Thymus (tissue), 14 donors: ENCODE measurements at places on chromosomes 12 and 14. TPM values are rescaled to one million over a fixed set of nuclear protein-coding genes. Genes with fewer than 3 reads are reported as not detected.

FAM234B gene
- 4.1 TPM for total RNA-seq

RDH16 gene
- total RNA-seq = 0.28 TPM

PPM1H gene
- total RNA-seq = 3.6 TPM

SERPINA12 gene
- 0.05 TPM for total RNA-seq

SRSF5 gene
- 315 TPM for total RNA-seq

ARF3 gene
- total RNA-seq = 48.1 TPM

GRCh38 chr12:22047494-22047893, 1.5 kb downstream of the CMAS start:
- no peaks in the 10 kb centered on the region for H3K27me3 ChIP-seq
- H3K4me3 ChIP-seq = no peak overlapping the region
- no peak for DNase-seq
- peaks cover 3% of the 10 kb centered on the region for H3K36me3 ChIP-seq

DNA sequence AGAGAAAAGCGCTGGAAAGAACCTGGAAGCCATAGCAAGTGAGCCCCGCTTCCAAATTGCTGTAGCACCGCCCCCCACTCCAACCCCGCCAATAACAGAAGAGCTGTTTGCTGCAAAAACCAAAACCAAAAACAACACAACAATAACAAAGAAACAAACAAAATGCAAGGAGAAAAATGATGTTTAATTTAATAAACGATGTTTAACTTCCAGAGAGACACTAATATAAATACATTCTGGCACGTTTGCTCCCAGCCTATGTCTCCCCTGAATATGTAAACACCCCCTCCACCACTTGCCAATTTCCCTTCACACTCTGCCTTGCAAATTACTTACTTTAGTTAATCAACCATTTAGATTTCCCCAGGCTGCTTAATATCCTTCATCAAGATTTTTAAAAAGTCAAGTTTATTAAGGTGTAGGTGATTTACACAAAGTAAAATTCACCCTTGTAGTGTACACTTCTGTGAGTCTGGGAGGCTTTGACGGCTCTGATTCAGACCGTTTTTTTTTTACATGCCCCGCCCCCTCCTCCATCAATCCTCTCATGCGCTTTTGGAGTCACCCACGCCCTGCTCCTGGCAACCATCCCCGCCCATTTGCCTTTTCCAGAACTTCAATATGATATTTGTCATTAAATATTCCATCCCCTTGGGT, 482 bp upstream of the IFI27L2 start:
- H3K4me3 ChIP-seq = peak overlapping the region; percentile 76
- H3K27ac ChIP-seq = peak overlapping the region; percentile 24
- DNase-seq = peak; percentile 40
- peaks cover 4% of the 10 kb centered on the region for H3K4me1 ChIP-seq
- peaks cover 3% of the 10 kb centered on the region for H3K27me3 ChIP-seq

GRCh38 chr14:71529848-71530247, 402.4 kb upstream of the RGS6 start:
- no peaks in the 10 kb centered on the region for H3K27me3 ChIP-seq
- no peaks in the 10 kb centered on the region for H3K4me1 ChIP-seq
- no peak overlapping the region for H3K27ac ChIP-seq
- peaks cover 3% of the 10 kb centered on the region for H3K36me3 ChIP-seq
- H3K4me3 ChIP-seq = no peak overlapping the region

DNA sequence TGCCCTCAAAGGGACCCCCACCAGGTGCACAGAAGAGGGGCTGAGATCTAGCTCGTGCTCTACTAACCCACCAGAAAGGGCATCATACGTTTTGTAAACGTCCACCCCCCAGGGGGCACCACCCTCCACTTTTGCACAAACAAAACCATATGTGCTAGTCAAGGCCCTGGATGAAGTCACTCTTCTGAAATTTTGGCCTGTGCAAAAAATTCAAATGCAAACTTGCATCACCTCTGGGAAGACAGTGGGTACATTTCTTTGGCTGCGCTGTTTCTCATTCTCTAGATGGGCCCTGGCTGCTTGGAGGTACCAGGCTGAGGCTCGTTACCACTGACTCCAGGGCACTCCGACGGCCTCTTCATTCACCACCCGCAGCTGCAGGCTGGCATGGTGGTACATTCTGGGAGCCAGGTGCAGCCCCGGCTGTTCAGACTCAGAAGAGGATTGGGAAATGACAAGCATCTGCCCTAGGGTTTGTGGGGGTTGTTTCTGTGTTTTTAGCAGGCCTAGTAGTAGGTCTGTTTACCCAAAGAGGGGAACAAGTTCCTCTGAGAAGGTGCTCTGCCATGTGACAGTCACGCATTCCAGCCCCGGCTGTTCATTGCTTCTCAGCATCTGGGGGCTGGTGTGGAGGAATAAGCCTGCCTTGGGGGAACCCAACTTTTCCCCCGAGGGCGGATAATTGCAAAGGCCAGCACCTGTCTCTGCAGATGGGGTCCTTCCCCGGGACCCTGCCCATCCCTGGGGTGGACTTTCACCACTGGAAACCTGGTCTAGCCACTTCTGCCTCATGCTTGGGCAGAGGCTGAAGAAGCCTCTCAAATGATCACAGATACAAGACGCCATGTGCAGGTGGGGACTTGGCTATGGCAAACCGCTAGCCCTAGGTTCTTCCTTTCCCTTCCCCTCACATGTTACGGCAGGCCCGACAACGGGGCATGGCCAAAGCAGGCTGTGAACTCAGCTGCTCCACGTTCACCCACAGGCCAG, 147.6 kb downstream of the DPF3 start:
- no peak overlapping the region for H3K4me3 ChIP-seq
- no peaks in the 10 kb centered on the region for H3K27me3 ChIP-seq
- no peak overlapping the region for H3K27ac ChIP-seq
- no peak for DNase-seq

DNA sequence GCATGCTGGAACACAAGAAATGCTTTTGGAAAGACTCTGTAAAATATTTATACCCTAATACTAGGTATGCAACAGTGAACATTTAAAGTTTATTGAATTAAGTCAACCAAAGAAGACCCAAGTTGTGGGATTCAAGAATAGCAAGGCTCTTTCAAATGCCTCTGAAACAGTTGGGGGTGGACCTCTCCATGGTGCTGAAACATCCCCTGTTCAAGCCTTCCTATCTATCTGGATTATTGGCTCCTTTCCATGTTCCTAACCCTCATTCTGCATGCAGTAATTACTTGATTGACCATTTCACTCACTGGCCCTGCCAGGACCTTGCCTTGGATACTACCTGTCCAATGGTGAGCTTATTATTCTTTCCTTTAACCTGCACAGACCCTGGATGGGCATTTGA, 349.7 kb downstream of the NRXN3 start:
- no peak overlapping the region for H3K27ac ChIP-seq
- H3K4me1 ChIP-seq = no peaks in the 10 kb centered on the region
- no peaks in the 10 kb centered on the region for H3K27me3 ChIP-seq
- peak; percentile 18 for DNase-seq

DNA sequence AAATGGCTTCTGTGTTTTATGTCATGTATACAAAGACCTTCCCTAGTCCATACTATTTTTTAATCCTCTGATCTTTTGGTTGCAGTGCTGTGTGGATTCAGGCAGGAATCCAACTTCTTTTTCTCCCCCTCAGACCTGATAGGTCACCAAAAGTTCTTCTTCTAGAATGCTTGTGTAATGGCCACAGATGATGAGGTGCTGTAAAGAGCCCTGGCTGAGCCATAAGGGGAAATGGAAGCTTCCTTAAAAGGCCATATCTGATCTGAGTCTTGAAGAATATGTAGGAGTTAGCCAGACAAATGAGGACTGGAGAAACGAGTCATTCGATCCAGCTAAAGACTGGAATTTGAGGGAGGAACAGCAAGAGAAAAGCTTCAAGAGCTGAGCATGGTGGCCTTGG, 353.9 kb downstream of the PCNX1 start:
- H3K27me3 ChIP-seq = no peaks in the 10 kb centered on the region
- no peak overlapping the region for H3K27ac ChIP-seq
- no peaks in the 10 kb centered on the region for H3K36me3 ChIP-seq
- no peak for DNase-seq
- no peaks in the 10 kb centered on the region for H3K4me1 ChIP-seq
- no peak overlapping the region for H3K4me3 ChIP-seq

- no peaks in the 10 kb centered on the region for H3K4me1 ChIP-seq
- H3K36me3 ChIP-seq = no peaks in the 10 kb centered on the region
- DNase-seq = no peak
- no peak overlapping the region for H3K27ac ChIP-seq
- no peak overlapping the region for H3K4me3 ChIP-seq
- no peaks in the 10 kb centered on the region for H3K27me3 ChIP-seq
Observed at GRCh38 chr12:115583591-115583990, 693.9 kb downstream of the MED13L start.

GRCh38 chr12:56079723-56080555, at the start of gene ERBB3:
ERBB3 (plus strand) TSS chr12:56080165; CDS start chr12:56080301, 136 bp downstream.
- no peak for DNase-seq
- no peak within 1 kb of the TSS for H3K27ac ChIP-seq
- H3K4me1 ChIP-seq = peaks cover 16% of the 10 kb centered on the region
- no peaks in the 10 kb centered on the region for H3K36me3 ChIP-seq
- peaks cover 25% of the 10 kb centered on the region for H3K27me3 ChIP-seq

- peaks cover 5% of the 10 kb centered on the region for H3K27me3 ChIP-seq
- H3K4me3 ChIP-seq = peak overlapping the region; percentile 81
- no peak for DNase-seq
Observed at GRCh38 chr12:132491138-132491663, 1.2 kb downstream of the FBRSL1 start.

DNA sequence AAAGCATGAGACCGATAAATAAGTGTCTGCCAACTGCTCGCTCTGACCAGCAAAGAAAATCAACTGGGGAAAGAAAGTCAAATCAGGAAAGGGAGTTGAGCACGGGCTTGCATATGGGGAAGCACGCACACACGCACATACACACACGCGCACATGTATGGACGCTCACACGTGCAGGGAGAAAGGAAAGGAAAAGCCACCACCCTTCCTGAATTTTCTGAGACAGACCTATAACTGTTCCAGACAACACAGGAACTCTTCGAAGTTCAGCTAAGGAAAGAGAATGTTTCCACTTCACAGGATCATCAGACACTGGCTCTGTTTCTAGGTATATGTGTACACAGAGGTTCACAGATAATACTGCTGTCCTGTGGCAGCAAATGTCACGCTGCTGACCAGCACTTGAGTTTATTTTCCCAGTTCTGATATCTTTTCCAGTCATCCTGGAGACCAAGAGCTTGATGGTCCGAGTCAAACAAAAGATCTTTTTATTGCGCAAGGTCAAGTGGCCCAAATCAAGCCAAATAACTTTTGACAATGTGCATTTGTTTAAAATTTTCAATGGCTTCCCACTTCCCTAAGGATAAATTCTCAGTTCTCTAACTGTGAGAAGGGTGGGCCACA, 82.1 kb upstream of the TMCC3 start:
- H3K27ac ChIP-seq = no peak overlapping the region
- H3K36me3 ChIP-seq = no peaks in the 10 kb centered on the region
- H3K27me3 ChIP-seq = no peaks in the 10 kb centered on the region
- no peak for DNase-seq
- H3K4me3 ChIP-seq = no peak overlapping the region
- no peaks in the 10 kb centered on the region for H3K4me1 ChIP-seq

- no peaks in the 10 kb centered on the region for H3K36me3 ChIP-seq
- H3K4me3 ChIP-seq = no peak overlapping the region
- H3K27ac ChIP-seq = no peak overlapping the region
- H3K4me1 ChIP-seq = no peaks in the 10 kb centered on the region
- H3K27me3 ChIP-seq = no peaks in the 10 kb centered on the region
Observed at GRCh38 chr14:88359500-88359899, 26.0 kb upstream of the SPATA7 start.

- H3K4me3 ChIP-seq = peak overlapping the region; percentile 99
- H3K27me3 ChIP-seq = no peaks in the 10 kb centered on the region
- H3K4me1 ChIP-seq = peaks cover 17% of the 10 kb centered on the region
- H3K36me3 ChIP-seq = peaks cover 19% of the 10 kb centered on the region
- peak overlapping the region; percentile 90 for H3K27ac ChIP-seq
Observed at GRCh38 chr12:113184900-113185179, 438 bp downstream of the DDX54 start.

DNA sequence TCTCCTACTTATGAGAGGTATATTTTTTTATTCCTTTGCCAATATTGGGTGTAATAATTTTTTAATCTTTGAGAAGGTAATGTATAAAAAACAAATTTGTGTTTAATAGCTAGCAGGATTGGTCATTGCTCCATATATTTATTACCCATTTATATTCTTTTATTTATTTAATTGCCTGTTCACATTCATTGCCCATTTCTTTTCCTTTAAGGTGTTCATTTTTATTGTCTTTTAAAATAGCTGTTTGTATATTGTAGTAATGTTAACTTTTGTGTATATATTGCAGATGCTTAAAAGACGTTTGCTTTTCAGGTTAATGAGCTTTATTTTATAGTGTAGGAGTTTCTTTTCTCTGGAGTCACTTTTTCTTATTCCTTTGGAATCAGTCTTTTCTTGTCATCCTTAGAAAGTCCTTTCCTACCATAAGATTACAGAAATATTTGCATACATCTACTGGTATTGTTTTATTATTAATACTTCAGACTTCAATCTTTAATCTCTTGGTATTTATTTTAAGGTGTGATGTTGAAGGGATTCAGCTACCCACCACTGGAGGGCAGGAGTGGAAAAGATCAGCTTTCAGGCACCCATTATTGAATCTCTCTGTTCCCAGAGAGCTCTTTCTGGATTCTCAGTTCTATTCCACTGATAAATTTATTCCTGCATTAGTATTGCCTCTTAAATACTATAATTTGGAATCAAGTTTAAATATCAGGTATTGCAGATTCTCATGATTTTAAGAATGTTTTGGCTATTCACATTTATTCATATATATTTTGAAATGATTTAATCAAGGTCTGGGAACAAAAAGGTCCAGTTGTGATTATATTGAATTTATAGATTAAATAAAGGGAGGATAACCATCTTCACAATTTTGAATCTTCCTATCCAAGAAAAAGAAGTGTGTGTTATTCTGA, 17.3 kb downstream of the PPM1A start:
- H3K4me1 ChIP-seq = no peaks in the 10 kb centered on the region
- no peak overlapping the region for H3K4me3 ChIP-seq
- H3K27ac ChIP-seq = no peak overlapping the region
- H3K27me3 ChIP-seq = no peaks in the 10 kb centered on the region

GRCh38 chr12:128797119-128798118, 26.3 kb downstream of the SLC15A4 start:
- no peak for DNase-seq
- H3K4me1 ChIP-seq = peaks cover 24% of the 10 kb centered on the region

DNA sequence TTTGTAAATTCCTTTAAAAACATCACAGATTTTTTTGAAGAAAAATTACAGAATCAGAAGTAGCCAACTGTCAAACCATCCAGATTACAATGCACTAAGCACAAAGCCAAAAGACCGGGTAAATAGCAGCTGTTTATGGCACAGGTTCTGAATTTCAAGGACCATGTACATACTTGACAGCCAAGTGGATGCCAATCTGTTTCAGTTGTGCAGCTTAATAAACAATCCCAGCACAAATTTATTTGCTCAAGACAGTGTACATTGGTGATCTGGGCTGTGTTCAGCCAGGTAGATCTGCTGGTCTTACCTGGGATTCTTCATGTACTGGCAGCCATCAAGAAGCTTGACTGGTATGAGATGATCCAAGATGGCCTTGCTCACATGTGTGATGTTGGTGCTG, 229.8 kb upstream of the FLRT2 start:
- H3K27ac ChIP-seq = no peak overlapping the region
- no peak for DNase-seq
- no peak overlapping the region for H3K4me3 ChIP-seq
- no peaks in the 10 kb centered on the region for H3K27me3 ChIP-seq
- no peaks in the 10 kb centered on the region for H3K4me1 ChIP-seq
- H3K36me3 ChIP-seq = no peaks in the 10 kb centered on the region
